ENCODE measurements at places on chromosomes 16 and 17.
A peak's percentile ranks its signal among the peaks of the same experiment; 100 is the strongest.

DNA sequence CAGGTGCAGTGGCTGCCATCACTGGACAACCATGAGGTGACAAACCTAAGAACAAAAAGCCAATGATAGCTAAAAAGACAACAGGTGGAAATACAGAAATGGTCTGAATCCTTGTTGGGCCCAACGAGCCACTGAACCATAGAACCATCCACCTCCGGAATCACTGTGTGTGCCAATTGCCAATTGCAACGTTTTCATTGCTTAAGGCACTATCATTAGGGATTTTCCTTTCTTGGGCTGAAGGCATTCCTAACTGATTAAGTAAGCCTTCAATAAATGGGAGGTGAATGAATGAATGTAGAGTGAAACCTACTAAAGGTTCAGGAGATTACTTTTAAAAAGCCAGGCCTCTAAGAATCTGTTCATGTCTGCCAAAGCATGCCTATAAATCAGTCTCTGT is 3.6 kb downstream of the USP31 start:
- no peak for DNase-seq

DNA sequence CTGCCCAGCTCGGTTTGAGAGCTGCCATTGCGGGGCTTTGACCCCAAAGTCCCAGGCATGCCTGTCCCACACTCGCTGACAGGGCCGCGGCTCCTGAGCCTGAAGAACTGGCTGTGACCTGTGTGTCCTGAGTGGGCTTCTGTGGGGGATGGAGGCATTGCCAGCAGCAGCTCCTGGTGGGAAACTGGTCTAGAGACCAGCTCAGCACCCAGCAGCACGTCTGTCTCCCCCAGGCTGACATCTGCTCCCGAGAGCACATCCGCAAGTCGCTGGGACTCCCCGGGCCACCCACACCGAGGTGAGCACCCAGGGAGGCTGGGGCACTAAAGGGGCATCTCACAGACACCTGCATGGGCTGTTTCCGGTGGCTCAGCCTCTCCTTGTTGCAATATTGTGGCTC is 13.4 kb downstream of the ENDOV start:
- no peak for DNase-seq

- no peak for DNase-seq
Observed at GRCh38 chr16:27954191-27954590, 109.3 kb downstream of the GSG1L start.

- DNase-seq: no peak
Observed at GRCh38 chr16:12515746-12516145, 287.9 kb downstream of the CPPED1 start.

GRCh38 chr17:29215717-29216116 is 30.9 kb upstream of the CRYBA1 start:
- DNase-seq: no peak

DNA sequence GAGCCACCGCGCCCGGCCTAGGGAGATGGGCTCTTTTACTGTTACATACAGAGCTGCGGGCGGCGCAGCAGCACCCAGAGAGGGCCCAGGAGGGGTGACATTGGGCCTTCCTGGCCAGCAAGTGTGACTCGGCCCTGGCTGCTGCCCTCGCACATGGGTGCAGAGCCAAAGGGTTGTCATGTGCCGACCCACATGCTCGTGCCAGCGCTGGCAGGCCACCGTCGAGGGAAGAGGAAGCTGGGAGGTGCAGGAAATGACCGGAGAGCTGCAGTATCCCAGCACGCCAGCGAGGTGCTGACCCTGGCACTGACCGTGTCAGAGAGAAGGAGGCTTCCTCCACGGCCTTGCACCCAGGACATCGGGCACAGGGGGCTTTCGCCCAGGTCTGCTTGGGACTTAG is 8.0 kb downstream of the ENDOV start:
- no peak for DNase-seq

GRCh38 chr17:32917842-32918241 is 10.1 kb upstream of the TMEM98 start:
- DNase-seq: no peak

DNA sequence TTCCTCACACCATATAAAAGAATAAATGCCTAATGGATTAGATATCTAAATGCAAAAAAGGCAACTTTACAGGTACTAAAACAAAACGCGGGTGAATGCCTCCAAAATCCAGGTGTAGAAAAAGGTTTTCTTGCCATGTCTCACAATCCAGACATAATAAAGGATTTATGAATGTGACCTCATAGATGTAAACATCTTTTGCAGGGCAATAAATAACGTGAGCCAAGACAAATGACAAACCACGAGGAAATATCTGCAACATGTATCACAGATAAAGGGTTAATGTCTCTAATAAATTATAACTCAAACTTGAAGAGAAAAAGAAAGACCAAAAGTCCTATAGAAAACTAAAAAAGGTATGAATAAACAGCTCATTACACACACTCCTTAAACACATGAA is 180.7 kb downstream of the PARN start:
- no peak for DNase-seq

DNA sequence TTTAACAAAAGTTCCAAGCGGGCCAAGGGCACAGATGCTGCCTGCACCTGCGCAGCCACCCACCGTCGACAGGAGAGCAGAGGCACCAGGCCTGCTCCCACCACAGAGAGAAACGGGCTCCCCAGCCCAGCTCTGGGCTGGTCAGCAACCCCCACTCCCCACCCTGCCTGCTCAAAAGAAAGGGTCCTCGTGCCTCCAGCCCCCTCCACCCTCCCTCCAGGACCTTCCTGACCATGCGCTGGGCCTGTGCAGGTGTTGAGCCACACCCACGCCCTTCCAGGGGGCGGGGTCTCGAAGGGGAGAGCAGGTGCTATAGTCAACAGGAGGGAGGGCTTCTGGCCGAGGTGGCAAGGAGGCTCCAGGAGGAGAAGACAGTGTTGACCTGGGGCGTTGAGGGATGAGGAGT is 25.3 kb downstream of the ZNF778 start:
- DNase-seq: no peak

DNA sequence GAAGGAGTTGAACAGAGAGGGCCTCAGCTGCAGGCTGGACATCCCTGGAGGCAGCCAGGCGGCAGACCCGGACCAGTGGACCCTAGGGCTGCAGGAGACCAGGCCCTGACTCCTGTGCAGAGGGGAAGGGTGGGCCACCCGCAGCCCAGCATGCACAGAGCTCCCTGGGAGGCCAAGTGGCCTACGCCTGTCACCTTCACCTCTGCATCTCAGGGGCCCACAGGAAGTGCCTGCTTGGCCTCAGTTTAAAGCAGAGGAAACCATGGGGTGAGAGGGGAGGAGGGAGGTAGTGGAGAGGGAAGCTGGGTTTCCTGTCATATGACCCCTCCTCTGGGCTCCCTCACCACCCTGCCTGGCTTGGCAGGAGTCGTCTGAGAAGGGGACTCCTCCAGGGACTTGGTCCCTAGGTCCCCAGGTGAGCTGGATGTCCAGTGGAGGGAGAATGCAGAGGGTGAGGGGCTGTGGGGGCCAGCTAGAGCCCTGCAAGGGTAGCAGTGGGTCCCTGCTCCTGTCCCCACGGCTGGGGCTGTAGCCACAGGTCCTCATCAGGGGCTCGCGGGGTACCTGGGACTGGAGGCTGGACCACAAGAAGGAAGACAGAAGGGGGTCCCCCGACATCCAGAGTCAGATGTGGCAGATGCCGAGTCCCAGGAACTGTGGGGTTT is at the start of gene TMC8:
TSS of gene TMC8 (plus strand) at position 335 of the 665 bp plus-strand sequence. CDS start 818 bp downstream, outside the sequence.
- no peak for DNase-seq

GRCh38 chr16:89020925-89021595 is 44.1 kb upstream of the CBFA2T3 start:
- DNase-seq: no peak

GRCh38 chr16:30777591-30778297 is 9.3 kb downstream of the ZNF629 start:
- DNase-seq: no peak

GRCh38 chr16:65831903-65832666 is 534.4 kb upstream of the CDH5 start:
- no peak for DNase-seq

- no peak for DNase-seq
Observed at GRCh38 chr16:2784358-2785100, 2.8 kb downstream of the PRSS33 start.

GRCh38 chr17:29585080-29585751 is 4.2 kb downstream of the GIT1 start:
- no peak for DNase-seq

- no peak for DNase-seq
Observed at GRCh38 chr16:27728691-27729090, 178.7 kb downstream of the KATNIP start.

GRCh38 chr17:13888056-13888609 is 181.2 kb upstream of the COX10 start:
- no peak for DNase-seq

GRCh38 chr16:22353191-22353919 is 21.1 kb downstream of the CDR2 start:
- no peak for DNase-seq

DNA sequence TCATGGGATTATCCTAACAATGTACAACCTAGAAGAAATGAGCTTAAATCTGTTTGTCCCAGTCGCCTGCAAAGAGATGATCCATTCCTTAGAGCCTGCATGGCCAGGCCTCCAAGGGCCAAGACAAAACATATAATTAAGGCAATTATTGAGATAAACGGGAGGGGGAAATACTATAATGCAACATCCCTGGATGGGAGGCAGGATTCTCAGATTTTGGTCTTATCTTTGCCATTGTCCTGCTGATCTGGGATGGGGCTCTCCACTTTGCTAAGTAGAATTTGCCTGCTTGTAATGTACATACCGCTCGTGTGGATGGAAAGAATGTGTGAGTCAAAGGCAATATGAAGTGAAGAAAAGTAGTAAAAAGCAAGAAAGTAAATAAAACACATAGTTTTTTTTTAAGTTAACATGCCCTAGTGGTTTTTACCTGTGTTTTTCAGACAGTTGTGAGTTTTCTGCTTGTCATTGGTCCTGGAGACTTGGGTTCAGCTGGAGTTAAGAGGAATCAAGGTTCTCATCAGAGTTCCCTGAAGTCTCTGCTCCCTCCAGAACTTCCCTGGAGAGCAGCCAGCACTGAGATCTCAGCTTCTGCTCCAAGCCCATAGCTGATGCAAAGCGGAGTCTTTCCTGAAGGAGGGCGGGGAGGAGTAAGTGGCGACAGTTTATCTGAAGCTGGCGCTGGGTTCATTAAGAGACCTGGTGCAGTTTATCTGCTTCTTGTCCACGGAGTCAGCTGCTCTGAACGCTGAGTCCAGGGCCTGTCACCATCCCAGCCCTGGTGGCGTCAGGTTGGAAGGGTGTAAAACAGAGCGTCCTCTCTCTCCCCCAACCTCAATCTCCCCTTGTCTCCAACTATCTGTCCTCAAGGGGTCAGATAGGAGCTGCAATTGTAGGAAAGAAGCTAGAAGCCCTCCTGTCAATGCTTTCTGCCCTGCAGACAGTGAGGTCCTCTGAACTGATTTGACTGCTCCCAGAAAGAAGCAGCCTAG is 30.1 kb downstream of the HOXB1 start:
- no peak for DNase-seq

DNA sequence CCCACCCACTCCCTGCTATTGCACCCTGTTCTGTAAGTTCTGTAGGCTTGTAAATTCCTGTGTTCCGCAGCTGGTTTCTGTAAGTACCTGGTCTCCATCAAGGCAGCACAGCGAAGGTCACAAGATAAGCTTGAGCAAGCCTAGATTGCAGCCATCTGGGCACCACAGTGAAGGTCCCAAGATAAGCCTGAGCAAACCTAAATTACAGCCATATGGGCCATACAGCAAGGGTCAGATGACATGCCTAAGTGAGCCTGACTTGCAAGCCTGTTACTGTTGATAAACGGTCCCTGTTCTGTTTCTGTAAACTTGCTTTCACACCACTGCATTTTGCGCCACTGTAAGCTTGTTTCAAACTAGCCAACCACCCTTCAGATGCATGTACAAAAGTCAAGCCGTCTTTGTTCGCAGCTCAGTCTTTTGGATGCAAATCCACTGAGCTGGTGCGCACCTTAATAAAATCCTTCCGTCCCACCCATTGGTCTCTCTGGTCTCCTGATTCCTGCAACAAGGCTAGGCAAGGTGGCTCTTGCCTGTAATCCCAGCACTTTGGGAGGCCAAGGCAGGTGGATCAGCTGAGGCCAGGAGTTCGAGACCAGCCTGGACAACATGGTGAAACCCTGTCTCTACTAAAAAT is 42.6 kb upstream of the ATF7IP2 start:
- no peak for DNase-seq

DNA sequence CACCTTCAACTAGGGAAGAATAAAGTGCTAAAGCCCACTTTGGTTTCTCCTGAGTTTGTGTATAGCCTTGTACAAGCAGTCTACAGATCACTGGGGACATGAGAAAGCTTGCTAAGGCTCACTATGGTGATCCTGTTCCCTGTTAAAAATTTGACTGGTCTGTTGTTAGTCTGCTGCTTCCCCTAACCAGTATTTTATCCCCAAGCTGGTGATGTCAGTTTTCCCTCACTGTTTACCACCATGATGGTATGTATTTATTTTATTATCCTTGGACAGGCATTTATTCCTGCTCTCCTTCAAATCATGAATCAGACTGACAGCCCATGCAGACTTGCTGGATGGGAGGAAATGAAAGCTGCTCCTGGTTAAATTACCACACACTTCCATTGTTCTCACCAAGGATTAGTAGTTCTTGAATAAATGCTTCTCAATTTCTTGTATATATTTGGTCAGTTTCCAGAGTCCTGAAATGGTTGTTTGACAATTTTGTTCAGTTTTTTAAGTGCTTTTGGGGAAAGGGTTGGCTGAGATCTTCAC is 99.6 kb downstream of the CA4 start:
- DNase-seq: no peak

DNA sequence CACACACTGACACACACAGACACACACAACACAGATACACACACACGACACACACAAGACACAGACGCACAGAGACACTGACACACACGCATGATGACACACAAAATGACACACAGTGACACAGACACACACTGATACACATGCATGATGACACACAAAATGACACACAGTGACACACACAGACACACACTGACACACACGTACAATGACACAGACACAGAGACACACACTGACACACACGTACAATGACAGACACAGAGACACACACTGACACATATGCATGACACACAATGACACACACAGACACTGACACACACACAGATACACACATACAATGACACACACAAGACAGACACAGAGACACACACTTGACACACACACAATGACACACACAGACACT is 10.3 kb downstream of the CACNG1 start:
- no peak for DNase-seq

DNA sequence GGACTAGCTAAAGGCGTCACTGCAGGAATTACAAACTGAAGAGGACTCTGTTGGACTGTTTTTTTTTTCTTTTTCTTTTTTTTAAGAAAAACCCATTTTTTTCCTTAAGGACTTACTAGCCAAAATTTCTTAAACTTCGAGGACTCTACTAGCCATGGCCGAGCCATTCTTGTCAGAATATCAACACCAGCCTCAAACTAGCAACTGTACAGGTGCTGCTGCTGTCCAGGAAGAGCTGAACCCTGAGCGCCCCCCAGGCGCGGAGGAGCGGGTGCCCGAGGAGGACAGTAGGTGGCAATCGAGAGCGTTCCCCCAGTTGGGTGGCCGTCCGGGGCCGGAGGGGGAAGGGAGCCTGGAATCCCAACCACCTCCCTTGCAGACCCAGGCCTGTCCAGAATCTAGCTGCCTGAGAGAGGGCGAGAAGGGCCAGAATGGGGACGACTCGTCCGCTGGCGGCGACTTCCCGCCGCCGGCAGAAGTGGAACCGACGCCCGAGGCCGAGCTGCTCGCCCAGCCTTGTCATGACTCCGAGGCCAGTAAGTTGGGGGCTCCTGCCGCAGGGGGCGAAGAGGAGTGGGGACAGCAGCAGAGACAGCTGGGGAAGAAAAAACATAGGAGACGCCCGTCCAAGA is 878 bp downstream of the HEXIM1 start:
- DNase-seq: peak; percentile 63
